Kidney (tissue), 22 donors: ENCODE measurements at places on chromosomes 3 and 15. TPM values are rescaled to one million over a fixed set of nuclear protein-coding genes. Genes with fewer than 3 reads are reported as not detected.

The ATR gene
- 31.8 TPM for total RNA-seq

The CCR5 gene
- total RNA-seq = 4.4 TPM

The MNS1 gene
- 5.6 TPM for total RNA-seq

The LTK gene
- total RNA-seq = 0.91 TPM

The MYO1E gene
- 198 TPM for total RNA-seq

The CASR gene
- total RNA-seq = 72.8 TPM

The GP9 gene
- not detected for total RNA-seq

The IGDCC3 gene
- total RNA-seq = 0.22 TPM

The MYRIP gene
- total RNA-seq = 6.6 TPM
